NCI-H774 (cell line): ENCODE measurements at places on chromosomes 12 and 14.
A peak's percentile ranks its signal among the peaks of the same experiment; 100 is the strongest.

GRCh38 chr12:70365648-70366518 is at the start of gene KCNMB4:
Gene KCNMB4, plus strand, starts transcription at chr12:70366290. Its CDS starts 445 bp downstream, at chr12:70366735.
- DNase-seq: peak; percentile 84

DNA sequence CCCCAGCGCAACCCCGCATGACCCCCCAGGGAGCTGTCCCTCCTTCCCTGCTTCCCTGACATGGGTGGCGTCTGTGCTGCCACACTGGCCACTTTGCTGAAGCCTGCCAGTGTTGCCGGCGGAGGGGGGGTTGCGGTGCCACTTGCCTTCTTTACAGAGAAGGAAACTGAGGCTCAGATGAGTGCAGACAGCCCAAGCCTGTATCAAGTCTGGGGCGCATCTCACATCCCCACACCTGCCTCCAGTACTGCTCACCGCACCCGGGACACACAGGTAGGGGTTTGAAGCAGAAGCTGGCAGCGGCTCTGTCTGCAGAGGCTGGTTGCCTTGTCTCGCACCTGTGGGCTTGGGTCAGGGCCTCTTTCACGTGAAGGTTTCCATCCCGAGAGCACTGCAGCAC is 104.7 kb upstream of the RTL1 start:
- no peak for DNase-seq

DNA sequence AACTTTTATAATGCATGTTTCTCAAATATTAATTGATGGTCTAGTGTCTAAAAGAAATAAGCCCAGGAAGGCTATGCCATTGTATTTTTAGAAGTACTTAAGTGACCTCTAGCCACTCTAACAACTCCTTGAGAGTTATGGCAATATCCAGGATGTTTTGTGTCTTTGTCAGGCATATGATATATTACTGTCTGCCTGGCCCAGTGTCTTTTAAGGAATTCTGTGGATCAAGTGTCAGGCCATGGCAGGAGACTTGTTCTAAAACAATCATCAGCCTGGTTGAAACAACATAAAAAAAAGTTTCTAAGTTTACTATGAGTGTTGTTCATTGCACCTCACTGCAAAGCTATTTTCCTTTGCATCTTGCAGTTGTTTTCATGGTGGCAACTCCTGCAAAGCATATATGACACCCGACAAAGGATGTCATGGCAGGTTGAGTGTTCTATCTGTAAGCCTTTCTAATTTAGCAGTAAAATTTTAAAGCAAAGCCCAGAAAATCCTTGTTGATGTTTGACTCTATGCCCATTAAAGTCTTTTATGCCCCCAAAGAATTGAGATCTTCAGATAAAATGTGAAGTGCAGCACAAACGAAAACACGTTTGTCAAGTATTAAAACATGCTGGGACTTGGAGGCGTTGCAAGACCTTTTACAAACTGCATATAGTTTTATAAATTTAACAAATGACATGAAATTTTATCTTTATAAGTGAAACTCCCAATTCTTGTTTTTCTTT is 89.5 kb upstream of the SLC38A2 start:
- no peak for DNase-seq

GRCh38 chr14:52360831-52361230 is 46.7 kb downstream of the PTGER2 start:
- DNase-seq: no peak

GRCh38 chr12:203462-204260 is 10.3 kb downstream of the SLC6A12 start:
- DNase-seq: no peak

DNA sequence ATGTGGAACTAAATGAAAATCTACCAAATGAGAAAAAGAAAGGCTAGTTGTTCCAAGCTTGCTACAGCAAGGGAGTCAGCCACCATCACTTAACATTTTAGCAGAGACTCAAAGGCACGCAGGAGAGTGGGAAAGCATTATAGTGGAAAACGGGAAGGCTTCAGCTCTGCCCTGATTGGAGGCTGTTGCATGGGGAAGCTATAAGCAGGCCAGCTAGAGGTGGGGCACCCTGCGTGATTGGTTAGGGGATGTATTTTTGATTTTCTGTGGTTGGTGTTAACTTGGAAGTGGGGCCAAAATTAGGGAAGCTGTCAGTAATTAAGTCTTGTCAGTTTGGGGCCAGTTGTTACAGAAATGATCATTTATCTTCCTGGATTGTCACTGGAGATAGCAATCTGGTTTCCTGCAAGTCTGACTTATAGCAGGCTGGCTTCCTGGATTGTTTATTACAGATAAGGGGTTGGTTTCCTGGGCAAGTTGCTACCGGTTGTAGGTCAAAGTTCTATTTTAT is 93.9 kb downstream of the FAR2 start:
- DNase-seq: no peak

DNA sequence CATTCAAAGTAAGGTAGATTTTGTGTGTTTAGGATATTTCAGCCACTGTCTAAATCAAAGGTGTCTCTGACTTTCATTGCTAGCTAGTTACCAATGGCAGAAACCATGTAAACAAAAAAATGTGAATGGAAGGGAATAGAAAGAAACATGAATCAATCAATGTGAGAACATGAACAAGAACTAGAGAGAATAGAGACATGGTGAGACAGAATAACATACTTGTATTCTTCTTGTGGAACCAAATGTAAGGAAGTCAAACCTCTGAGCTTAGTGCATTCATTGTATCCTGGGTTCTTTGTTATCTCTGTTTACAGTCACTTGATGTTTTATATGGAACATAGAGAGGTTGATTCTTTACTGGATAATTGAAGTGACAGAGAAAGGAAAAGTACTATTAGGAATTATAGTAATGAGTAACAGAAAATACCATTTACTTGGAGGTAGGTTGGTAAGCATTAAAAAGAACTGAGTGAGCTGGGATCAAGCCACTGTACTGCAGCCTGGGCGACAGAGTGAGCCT is 2.6 kb upstream of the WNK1 start:
- DNase-seq: no peak

GRCh38 chr12:5258498-5258897 is 173.4 kb upstream of the NTF3 start:
- DNase-seq: no peak

GRCh38 chr12:62484233-62484632 is 17.6 kb downstream of the MON2 start:
- no peak for DNase-seq

GRCh38 chr12:104566244-104566993 is 109.7 kb downstream of the CHST11 start:
- DNase-seq: no peak

DNA sequence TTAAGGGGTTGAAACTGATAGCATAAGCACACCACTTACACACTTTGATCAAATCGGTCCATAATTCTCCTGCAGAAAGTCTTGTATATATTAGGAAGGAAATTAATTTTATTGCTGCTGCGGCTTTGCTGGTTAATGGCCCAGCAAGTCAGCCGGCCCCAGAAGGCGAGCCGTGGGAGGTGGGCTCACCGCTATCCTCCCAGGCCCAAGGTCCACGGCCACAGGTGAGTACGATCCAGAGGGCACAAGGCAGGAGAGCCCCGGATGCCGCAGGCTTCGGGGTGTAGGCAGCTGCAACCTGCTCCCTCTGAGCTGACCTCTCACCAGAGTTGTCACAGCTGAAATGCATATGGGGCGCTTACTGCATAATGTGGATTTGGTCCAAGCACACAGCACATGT is 165.7 kb downstream of the TBX5 start:
- no peak for DNase-seq

DNA sequence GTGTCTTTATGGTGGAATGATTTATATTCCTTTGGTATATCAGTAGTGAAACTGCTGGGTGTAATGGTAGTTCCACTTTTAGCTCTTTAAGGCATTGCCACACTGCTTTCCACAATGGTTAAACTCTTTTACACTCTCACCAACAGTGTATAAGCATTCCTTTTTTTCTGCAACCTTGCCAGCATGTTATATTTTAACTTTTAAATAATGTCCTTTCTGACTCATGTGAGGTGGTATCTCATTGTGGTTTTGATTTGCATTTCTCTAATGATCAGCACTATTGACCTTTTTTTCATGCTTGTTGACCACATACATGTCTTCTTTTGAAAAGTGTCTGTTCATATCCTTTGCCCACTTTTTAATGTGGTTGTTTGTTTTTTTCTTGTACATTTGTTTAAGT is 142.5 kb downstream of the MSRB3 start:
- DNase-seq: no peak

- no peak for DNase-seq
These were observed 1133.4 kb upstream of the SEL1L start for GRCh38 chr14:82667006-82667405.

DNA sequence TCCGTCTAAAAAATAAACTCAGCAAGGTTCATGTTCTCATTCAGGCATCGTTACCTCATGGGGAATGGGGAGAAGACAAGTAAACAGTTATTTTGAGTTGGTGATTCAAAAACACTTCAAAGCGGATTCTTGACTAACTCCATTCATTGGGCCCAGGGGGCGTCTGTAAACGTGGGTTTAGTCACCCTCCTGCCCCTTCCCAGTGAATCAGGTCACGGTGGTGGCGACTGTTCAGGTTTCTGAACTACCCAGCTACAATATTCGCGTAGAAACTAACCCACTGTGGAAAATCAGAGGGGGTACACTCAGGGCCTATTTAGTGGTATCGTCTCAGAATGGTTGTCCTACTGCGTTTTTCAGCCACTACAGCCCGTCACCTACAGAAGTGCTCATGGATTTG is 15.2 kb downstream of the OR6S1 start:
- no peak for DNase-seq

DNA sequence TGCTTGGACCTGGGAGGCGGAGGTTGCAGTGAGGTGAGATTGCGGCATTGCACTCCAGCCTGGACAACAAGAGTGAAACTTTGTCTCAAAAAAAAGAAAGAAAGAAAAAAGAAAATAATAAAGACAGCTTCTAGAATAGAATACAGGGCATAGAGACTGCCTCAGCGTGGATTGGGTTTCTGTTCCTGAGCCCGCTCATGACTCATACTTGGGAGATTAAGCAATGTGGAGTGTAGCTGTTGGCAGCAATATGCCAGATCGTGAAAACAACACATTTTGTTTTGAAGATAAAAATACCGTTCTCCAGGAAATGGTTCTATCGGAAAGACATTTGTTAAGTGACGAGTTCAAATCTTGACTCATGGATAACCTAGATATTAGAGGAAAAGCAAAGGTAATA is 67.2 kb downstream of the GLT1D1 start:
- no peak for DNase-seq

DNA sequence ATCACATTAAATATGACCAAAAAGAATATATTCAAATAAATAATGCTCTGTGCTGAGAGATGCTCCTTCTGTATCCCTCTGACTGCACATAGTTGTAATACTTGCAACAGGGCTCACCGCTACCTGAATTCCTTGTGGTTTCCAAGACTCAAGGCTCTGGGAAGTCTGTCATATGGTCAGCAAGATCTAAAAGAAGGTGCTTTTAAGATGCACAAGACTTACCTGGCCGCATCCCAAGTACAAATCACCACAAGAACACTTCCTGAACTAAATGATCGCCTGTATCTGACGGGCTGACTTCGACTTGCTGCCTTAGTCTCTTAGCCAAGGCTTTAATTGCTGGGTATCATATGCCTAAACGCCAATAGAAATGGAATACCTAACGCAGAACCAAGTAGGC is 67.2 kb downstream of the HECTD4 start:
- no peak for DNase-seq

DNA sequence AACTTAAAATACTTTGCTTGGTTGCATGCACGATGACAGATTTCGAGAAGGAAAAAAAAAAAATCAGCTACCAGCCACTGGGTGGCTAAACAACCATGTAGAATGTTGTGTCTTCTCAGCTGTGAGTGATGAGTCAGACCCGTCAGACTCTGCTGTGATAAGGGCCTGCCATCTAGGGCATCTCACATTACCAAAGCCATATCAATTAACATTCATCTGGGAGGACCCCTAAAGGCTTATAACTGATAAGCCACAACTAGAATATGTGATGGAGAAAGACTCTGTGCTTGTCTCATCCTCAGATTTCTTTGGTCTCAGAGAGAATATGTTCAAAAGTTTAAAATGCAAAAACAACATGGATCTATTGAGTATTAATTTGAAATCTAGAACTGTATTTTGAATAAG is 111.5 kb downstream of the PAX9 start:
- DNase-seq: no peak

DNA sequence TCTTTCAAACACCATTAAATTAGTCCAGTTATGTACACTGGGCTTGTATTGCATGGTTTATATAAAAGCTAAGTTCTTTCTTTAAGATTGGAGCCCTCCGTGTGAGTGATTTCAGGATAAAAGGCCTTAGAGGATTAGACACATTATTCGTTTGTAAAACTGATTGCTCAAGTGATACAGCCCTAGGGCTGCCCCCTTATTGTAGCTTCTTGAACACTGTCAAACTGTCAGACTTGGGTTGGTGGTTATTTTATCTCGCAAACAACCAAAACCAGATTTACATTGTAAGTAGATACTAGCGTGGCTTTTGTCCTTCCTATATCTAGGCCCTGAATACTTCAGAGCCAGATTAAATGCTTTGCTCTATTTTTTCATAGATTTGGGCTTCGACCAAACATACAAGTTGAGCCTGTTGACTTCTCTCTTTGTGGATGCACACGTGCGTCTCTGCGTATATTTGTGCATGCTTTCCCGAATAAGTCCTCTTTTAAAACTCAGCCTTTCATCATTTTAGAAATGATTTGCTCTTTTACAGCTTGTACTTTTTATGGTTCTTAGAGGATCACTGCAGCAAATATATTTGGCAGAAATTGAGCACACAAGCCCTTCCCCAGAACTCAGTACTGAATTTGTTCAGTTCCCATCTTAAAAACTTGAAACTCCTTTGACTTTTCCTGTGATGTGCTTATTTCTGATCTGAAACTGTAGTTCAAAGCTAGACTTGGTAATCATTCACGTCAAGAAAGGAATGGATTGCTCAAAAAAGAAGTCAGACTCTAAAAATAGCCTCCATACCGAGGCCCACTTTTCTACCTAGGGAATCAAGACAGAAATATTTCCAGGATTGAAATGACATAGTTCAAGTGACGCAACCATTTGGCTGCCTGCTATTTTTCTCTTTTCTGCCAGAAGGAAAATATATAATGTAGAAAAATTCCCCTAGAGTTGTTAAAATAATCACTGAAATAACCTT is 129.5 kb downstream of the ETV6 start:
- DNase-seq: no peak

DNA sequence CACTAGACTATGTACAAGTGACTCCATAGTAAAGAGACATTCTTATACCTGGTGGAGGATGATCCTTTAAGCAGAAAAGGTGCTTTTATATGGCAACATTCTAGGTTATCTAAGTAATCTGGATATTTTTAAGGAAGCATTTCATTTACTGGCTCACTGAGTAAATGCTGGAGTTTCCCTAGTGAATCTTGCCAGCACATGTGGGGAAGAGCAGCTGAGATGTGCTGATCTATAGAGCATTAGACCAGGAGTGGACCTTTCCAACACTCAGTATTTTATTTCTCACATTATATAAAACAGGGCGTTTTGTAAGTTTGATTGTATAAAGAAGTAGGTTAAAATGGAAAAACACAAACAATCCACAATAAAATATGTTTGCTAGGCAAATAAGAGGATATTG is 478.5 kb downstream of the ATP23 start:
- DNase-seq: no peak

- no peak for DNase-seq
These were observed 246.4 kb downstream of the C12orf50 start for GRCh38 chr12:87782838-87783237.

GRCh38 chr12:131072451-131073230 is 118.9 kb downstream of the ADGRD1 start:
- no peak for DNase-seq

GRCh38 chr14:104093366-104094055 is 8.0 kb downstream of the ASPG start:
- no peak for DNase-seq

- no peak for DNase-seq
These were observed 195.6 kb downstream of the TTC7B start for GRCh38 chr14:90620568-90621077.
